ENCODE measurements at places on chromosomes 7 and 10.

GRCh38 chr7:155858521-155859061 lies 46.3 kb upstream of the SHH start:
- peak; percentile 42 for DNase-seq

DNA sequence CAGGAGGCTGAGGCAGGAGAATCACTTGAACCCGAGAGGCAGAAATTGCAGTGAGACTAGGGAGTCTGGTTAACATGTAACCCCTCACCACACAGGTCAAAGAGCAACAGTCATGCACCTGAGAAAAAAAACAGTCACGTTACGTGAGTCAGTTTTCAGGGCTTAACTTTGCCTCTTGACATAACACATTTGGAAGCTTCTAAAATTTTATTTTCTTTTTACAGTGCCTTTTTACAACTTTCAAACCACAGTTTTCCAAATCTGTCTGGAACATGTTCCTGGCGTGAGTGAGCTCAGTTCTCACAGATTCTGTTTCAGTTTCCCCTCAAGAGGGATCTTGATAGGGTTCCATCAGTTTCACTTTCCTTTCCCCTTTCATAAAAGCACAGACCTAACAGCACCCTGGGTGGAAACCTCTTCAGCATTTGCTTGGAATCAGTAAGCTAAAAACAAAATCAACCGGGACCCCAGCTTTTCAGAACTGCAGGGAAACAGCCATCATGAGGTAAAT lies 4.4 kb downstream of the IFIT3 start:
- DNase-seq = peak; percentile 66

DNA sequence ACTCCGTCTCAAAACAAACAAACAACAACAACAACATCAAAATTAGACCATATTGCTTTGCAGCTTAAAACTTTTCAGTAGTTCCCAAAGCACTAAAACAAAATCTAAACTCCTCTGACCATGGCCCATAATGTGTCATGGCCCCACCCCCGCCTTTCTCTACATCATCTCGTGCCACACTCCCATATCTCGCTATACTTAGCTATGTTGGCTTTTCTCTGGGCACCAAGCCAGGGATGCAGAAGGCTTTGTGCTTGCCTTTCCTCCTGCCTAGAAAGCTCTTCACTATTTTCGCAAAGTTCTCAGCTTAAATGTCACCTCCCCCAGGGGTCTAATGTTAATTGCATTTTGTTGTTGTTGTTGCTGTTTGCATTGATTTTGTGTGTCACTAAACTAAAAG lies 15.1 kb upstream of the SLC16A12 start:
- DNase-seq = no peak

GRCh38 chr10:2734603-2735002 lies 332.7 kb upstream of the PFKP start:
- no peak for DNase-seq

DNA sequence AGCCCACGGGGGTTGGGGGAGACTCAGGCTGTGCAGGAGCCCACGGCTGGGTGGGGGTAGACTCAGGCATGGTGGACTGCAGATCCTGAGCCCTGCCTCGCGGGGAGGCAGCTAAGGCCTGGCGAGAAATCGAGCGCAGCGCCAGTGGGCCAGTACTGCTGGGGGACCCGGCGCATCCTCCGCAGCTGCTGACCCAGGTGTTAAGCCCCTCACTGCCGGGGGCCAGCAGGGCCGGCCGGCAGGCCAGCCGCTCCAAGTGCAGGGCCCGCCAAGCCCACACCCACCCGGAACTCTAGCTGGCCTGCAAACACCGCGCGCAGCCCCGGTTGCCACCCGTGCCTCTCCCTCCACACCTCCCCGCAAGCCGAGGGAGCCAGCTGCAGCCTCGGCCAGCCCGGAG lies 33.4 kb downstream of the SP4 start:
- DNase-seq = no peak

DNA sequence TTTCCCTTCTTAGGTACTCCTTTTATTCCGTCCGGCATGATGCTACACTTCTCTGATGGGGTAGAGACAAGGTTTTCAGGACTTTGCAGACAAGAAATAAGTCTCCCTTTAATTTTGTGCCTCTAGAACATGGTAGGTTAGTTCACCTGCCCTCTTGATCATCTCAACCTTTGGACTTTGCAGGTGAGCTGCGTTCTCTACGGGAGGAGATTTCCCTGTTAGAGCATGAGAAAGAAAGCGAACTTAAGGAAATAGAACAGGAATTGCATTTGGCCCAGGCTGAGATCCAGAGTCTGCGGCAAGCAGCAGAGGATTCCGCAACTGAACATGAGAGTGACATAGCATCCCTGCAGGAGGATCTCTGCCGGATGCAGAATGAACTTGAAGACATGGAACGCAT lies 9.2 kb downstream of the CCDC136 start:
- no peak for DNase-seq

- DNase-seq = no peak
These were observed 21.7 kb downstream of the CRHR2 start for GRCh38 chr7:30660331-30661255.

GRCh38 chr10:4344492-4344994 lies 481.5 kb upstream of the AKR1E2 start:
- DNase-seq = peak; percentile 94

DNA sequence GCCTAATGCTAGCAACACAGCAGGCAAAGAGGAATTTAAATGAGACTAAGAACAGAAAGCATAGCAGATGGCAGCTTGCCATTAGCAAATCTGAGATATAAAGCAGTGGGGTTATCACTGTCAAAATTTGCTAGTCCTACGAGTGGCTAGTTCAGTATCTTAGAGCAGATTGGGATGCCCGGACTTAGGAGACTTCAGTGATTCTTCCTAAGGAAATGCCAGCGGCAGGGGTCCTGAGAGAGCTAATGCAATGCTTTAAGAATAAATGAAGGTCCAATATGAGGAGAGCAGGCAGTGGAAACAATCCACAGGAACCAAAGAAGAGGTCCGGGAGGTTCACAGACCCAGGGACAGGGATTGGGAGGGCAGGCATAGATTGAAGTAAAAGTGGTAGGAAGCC lies 169.3 kb upstream of the NPSR1 start:
- no peak for DNase-seq

- no peak for DNase-seq
These were observed 144.3 kb downstream of the FZD1 start for GRCh38 chr7:91408388-91409154.

DNA sequence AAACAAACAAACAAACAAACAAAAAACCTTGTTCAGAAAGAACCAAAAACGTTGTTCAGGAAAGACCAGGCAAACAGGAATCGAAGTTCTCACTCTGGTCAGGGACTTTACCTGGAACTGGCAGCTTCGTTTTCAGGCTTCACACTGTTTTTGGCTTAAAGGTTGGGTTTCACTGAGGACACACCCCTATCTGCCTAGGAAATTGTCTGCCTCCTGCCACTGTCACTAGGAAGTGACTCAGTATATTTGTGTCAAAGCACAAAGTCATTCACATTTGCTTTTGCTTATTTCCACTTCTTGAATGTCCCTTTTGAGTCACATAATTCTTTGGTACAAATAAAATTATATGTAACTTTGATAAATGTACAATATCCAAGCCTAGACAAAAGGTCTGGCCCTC lies 37.9 kb downstream of the PNLIPRP3 start:
- DNase-seq = no peak

- no peak for DNase-seq
These were observed 128.1 kb downstream of the ZNF438 start for GRCh38 chr10:30903397-30904138.

DNA sequence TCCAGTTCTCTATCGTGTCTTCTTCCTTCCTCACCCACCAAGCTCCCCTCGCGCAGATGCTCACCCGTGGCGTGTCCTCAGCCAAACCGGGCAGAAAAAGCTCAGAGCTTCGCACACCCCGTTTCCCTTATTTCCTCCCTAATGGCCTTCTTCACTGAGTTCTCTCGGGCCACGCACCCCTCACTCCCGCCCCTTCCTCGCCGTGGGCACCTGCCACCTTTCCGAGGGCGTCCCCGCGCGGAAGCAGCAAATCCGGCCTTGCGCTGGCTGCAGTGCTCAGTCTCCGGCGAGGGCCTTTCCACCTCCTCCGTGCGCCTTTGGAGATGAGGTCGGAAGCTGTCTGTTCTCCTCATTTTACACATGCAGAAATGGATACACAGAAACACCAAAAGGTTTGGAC lies 12.4 kb upstream of the CALML3 start:
- DNase-seq = no peak

DNA sequence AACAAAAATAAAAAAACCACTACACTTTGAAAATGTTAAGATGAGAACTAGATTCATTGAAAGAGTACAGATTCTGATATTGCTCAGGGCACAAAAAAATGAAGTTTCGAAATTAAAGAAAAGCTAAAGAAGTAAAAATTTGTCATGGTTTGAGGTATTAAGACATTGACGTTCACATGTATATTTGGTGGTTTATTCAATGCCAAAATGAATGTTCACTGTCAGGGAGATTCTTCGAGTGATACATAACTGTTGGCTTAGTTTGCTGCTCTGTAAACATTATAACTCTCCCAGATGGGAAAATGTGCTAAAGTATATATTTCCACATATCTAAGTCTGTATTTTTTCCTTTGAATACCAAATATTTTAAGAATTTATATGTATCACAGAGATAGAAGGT lies 345.0 kb downstream of the SEMA3D start:
- DNase-seq = no peak

- no peak for DNase-seq
These were observed 180.8 kb downstream of the CCDC71L start for GRCh38 chr7:106480161-106480579.

DNA sequence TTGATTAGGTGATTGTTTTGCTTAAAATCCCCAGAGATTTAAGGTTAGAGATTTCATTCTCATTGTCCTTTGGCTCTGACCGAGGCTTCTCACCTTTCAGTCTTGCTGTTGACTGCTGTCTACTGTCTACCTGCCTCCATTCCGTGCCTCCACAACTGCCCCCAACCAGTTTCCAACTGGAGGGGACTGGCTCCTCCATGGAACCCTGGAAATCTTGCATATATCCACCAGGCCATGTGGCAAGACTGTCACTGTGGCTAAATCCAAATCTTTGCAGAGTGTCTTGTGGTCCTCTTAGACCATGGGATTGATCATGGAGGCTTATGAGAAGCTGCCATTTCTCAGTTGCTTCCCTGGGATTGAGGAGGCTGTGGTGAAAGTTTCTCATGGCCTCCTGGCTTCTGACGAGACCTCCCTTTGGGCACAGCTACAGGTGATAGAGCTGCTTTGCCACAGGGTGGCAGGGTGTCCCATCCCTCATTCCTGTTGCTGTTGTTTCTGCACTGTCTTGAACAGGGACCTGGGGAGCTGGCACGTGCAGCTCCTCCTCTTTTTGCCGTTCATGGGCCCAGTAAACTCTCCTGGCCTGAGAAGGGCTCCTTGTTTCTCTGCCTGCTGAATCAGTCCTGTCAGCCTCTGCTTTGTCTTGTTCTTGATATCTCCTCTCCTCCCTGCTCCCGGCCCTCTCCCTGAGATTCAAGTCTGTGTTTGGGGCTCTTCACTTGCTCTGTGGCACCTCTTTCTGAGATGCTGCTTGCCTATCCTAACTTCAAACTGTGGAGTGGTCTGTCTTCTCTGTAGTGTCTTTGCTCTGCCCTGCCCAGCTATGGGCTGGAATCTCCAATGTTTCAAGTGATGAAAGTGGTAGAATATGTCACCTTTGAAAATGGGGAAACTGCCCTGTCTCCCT lies 63.6 kb upstream of the IGFBP3 start:
- DNase-seq = no peak

DNA sequence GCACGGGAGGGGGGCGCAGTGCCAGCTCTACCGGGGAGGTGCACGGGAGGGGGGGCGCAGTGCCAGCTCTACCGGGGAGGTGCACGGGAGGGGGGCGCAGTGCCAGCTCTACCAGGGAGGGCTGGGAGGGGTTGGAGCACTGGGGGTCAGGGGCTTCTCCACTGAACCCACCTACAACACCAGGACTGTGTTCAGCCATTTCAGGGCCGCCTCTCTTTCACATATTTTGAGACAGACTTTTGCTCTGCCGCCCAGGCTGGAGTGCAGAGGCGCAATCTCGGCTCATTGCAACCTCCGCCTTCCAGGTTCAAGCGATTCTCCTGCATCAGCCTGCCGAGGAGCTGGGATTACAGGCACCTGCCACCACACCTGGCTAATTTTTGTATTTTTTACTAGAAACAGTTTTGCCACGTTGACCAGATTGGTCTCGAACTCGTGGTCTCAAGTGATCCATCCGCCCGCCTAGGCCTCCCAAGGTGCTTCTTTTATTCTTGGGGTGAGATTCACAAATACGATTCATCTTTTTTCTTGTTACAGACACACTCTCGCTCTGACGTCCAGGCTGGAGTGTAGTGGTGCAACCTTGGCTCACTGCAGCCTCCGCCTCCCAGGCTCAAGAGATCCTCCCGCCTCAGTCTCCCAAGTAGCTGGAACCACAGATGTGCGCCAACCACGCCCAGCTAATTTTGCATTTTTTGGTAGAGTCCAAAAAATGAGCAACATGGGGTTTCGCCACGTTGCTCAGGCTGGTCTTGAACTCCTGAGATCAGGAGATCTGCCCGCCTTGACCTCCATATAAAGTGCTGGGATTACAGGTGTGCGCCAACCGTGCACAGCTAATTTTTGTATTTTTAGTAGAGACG lies 37.0 kb downstream of the ADAP1 start:
- no peak for DNase-seq

GRCh38 chr7:45065031-45065995 lies 23.5 kb downstream of the NACAD start:
- DNase-seq = no peak

DNA sequence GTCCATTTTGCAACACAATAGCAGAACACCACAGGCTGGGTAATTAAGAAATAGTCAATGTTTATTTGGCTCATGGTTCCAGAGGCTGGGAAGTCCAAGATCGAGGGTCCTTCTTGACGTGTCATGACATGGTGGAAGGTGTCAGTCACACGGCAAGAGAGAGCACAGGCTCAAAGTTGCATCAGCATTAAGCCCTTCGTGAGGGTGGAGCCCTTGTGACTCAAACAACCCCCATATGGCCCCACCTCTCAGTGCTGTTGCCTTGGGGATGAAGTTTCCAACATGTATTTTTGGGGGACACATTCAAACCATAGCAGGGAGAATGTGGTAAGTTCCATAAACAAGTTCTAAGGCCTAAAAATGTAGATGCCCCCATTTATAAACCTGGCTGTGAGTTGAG lies 24.6 kb upstream of the GTPBP4 start:
- DNase-seq = no peak

DNA sequence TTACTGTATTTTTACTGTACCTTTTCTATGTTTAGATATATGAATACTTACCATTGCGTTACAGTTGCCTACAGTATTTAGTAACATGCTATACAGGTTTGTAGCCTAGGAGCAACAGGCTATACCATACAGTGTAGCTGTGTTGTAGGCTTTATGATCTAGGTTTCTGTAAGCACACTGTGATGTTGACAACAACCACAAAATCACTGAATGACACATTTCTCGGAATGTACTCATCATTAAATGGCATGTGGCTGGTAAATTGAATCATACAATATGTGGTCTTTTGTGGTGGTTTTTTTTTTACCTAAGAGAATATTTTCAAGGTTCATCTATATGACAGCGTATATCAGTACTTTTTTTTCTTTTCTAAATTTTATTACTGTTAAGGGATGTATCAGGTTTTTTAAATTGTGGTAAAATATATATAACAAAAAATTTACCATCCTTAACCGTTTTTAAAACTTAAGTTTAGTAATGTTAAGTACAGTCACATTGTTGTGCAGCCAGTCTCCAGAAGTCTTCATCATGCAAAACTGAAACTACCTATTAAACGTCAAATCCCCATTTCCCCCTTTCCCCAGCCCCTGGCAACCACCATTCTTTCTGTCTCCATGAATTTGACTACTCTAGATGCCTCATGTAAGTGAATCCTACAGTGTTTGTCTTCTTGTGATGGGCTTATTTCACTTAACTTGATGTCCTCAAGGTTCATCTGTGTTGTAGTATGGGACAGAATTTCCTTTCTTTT lies 21.5 kb downstream of the BTAF1 start:
- no peak for DNase-seq

Measured in RWPE1 (cell line).